ENCODE measurements at places on chromosomes 2 and 18.

- peak; percentile 28 for DNase-seq
Measured at GRCh38 chr18:297936-298335, 30.1 kb upstream of the THOC1 start.

DNA sequence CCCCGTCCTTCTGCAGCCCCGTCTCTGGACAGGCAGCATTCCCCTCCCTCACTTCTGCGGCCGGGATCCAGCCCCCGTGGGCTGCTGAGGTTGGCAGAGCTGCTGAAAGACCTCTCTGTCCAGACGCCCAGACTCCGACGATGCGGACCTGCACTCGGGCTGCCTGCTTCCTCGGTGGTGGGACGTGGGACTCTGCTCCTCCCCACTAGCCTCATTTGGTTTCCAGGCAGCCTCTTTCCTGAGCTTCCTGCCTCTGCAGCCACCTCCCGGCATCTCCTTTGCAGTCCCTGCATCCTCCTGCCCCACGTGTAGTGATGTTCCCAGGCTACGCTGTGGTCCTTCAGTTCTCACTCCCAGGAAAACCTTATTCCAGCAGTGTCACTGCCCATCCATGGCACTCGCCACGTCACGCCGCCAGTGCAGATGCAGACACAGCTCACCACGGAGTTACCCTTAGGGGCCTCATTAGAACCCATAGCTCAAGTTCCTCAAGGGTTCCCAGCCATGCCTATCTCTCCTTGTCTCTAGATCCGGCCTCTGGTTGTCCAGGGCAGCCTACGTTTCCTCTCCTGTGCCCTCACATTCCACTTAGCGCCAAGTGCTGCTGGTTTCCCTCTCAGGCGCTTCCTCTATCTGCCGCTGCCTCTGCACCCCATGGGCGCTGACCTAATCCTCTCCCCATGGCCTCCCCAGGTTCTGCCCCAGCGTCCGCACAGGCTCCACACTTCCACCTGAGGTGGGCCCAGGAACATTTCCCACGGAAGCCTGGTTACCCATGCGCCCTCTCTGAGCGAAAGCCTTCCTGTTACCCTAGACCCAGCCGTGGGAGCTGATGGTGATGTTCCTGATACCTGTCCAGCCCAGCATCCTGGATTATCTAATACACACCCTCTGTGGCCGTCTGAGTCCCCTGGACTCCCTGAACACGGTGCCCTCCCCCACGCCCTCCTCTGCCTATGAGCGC, 318.3 kb upstream of the MYT1L start:
- DNase-seq: no peak

GRCh38 chr18:32389858-32390257, 80.8 kb downstream of the GAREM1 start:
- peak; percentile 20 for DNase-seq

GRCh38 chr2:233819884-233820773, 34.2 kb downstream of the HJURP start:
- DNase-seq: no peak

DNA sequence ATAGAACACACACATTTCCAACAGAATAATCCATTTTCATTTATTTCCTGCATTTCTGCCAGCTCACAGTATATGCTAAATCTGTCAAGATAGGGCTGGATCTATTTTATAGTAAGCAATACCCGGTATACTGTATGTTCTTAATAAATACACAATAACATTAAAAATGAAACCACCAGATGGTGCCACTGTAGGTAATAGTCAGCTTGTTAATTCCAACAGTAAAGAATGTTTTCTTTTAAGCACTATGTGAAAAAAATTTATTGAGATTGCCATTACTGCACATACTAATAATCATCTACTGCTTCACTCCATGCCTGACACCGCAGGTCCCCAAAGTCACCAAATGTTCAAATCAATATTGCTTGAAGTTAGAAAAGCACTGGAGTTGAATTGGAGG, 131.5 kb upstream of the PGAP1 start:
- no peak for DNase-seq

DNA sequence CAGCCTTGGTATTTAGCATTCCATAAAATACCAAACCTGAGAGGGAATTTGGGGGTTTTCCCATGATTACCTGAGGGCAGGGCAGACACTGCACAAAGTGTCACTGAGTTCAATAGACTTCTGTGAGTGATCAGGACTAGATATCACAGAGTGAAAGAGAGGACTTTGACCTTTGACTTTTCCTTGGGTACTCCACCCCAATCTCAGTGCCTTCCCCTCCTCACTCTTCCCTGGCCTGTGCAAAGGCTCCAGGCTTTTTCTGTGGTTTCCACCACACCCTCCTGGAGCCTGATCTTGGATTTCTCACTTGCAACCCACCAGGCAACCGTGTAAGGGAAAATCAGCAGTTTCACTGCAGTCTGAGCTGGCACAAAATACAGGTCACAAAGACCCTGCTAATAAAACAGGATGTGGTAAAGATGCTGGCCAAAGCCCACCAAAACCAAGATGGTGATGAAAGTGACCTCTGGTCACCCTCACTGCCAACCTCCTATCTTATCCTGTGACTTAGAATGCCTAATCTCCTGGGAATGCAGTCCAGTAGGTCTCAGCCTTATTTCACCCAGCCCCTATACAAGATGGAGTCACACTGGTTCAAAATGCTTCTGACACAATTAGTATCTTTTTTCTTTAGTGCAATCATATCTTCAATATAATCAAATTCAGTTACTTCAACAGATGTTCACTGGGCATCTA, 64.0 kb downstream of the BOD1L2 start:
- DNase-seq: peak; percentile 6

DNA sequence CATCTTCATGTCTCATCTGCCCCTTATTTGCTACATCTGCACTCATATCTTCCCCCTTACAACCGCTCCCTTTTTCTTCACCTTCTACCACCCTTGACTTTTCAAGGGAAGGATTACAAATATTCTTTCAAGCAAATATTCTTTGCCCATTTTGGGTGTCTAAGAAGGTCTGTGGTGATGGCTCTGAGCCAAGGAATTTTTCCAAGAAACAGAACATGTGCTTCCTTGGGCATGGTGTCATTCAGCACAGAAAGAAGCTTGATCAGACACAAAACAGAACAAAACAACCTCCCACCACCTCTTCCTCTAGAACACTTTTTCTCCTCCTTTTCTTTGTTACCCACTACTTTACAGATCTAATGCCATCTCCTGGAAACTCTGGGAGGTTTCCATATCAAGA, 313.7 kb downstream of the SATB2 start:
- DNase-seq: peak; percentile 56

DNA sequence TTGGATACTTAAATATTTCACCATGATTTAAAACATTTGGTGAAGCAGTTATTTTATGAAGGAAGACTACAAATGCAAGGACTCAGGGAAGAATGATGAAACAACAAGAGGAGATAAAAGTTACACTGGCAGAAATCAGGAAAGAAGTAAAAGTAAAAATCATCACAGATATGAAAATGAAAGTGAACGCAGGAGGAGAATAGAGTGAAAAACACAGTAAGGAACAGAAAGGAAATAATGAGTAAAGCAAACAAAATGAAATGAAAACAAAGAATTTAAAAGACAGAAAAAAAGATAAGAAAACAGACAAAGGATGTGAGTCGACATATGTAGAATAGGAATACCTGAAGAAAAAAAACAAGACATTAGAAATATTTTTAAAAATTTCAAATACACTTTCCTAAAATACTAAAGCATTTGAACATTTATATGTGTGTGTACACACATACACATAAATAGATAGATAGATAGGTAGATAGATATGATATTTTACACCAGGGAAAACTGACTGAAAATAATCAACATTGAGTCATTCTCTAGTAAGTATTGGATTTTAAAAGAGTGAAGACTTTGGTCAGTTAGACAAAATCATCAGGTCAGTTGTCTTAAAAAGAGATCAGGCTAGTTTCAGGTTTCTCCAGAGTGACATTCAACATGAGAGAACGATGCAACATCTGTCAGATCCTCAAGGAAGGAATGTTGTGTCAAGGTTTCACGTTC, 12.1 kb upstream of the KDSR start:
- DNase-seq: no peak

DNA sequence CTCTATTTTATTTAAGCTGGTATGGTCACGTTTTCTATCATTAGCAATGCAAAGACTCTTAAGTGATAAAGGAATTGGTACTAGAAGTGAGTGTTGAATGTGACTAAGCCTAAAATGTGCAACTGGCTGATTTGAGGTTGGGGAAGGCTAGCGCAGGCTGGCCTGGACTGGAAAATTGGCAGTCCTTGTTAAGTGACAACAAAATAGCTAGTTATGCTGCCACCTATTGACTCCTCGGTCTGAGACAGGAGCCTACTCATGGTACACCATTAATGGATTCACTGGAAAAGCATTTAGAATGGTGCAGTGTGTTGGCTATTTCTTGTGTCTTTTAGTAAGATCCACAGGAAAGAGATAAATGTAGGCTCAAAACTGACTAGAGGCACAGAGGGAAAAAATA, 5.7 kb upstream of the WIPF1 start:
- DNase-seq: peak; percentile 81

DNA sequence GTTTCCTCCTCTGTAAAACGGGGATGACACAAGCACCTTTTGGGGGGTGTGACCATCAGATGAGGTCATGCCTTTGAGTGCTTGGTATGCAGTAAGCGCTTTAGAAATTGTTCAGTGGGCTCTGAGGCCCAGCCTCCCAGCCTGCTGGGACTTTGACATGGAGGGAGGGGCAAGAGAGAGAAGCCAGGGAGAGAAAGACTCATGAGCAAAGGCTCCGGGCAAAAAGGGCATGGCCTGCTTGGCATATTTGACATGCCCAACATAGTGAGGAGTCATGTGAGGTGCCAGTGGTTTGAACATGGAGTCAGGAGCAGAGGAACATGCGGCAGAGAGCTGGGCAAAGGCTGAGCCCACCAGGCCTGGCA, 14.0 kb downstream of the TNS1 start:
- DNase-seq: peak; percentile 75

GRCh38 chr2:73979021-73979420, 5.7 kb upstream of the TET3 start:
- no peak for DNase-seq

GRCh38 chr2:203806761-203807160, 60.8 kb upstream of the CTLA4 start:
- no peak for DNase-seq

- DNase-seq: no peak
Measured at GRCh38 chr18:39313992-39314391, 1748.4 kb upstream of the CELF4 start.

DNA sequence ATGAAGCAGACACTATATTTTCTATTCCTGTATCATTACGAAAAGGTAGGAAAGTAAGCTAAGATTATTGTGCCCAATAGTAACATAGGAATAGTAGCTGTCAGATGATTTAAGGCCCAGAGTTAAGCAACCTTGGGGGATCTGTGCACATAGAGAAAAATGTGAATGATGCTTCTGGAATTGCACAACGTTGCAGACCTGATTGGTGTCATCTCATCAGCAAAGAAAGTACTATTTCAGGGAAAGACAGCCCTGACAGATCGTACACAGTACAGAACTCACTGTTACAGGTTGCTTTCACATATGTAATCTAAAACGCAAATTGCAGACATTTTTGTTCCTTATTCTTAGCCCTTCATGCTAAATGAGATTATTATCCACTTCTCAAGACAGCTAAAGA, 535.9 kb downstream of the TRIB2 start:
- DNase-seq: no peak

- peak; percentile 67 for DNase-seq
Measured at GRCh38 chr18:26436176-26437051, 111.9 kb downstream of the KCTD1 start.

DNA sequence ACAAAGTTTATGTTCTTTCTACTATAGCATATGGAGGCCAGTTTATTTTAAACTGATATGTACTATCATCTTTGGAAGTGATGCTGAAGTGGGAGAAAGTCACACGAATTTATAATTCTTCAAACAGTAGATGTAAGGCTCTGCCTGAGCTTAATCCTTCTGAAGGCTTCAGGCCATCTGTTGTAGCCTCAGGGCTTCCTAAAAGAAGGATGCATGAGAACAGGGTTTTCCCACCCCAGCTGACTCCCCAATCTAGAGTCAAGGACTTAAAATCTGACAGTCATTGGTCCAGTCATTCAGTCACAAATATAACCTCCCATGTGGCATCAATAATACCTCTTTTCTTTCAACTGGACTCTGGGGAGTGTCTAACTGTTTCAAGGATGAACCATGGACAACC, 330.5 kb downstream of the KCNS3 start:
- no peak for DNase-seq

DNA sequence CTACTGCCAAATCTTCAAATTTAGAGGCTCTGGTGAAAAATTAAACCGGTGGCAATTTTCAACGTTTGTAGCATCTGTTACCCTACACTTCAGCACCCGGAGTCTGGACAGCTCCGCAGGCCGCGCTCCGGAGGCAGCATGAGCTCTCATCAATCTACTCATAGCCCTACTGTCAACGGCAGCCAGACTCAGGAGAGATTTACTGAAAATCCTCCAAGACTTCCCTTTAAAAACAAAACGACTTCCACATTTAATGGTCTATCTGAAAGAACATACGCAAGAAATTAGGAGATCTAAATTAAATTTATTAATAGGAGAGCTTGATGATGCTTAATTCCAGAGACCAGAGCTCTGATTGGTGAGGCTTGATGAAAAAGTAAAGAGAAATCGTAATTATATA, 970 bp upstream of the ADCYAP1 start:
- peak; percentile 83 for DNase-seq

DNA sequence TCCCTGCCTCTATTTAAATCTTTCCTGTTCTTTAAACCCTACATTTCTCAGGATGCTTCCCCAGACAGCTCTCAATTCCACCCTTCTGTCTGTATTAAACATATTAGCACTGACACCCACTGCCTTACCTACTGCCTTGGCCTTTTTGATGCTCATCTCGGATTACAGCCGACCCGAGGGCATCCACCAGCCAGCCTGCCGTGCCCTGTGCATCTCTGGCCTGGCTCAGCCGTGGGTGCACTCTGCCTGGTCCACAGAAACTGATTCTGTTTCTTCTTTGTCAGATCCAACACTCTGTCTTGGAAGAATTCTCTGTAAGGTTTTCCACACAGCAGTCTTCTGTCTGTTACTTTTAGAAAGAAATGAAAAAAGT, 27.2 kb downstream of the TANC1 start:
- no peak for DNase-seq

DNA sequence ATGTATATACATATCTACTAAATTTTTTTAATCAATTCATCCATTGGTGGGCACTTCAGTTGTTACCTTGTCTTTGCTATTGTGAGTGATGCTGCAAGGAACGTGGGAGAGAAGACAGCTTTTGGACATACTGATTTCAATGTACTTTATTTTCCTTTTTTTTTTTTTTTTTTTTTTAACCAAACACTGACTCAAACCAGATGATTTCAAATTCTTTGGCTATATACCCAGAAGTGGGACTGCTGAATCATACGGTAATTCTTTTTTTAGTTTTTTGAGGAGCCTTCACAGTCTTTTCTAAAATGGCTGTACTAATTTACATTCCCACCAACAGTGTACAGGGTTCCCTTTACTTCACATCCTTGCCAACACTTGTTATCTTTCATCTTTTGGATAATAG, 204.7 kb downstream of the INSIG2 start:
- peak; percentile 21 for DNase-seq

GRCh38 chr2:189608795-189609422, 28.3 kb upstream of the SLC40A1 start:
- no peak for DNase-seq

DNA sequence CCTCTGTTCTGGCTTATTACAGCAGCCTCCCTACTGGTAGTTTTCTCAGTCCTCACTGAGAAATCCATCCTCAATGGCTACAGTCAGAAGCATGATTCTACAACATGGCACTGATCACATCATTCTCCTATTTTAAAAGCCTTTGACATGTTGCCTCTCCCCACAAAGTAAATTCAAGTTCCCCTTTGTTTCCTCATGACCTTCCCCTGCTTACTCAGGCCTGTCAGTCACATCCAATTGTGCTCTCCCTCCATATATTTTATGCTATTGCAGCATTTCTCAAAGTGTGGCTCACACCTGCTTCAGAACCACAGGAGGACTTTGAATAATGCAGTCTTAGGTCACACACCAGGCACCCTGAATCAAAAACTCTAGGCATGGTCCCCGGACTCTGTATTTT, 124.6 kb downstream of the SPOPL start:
- no peak for DNase-seq
